ENCODE measurements at places on chromosomes 7 and 10.

- no peak for DNase-seq
These were observed 167.8 kb downstream of the PLXDC2 start for GRCh38 chr10:19983880-19984565.

GRCh38 chr7:112784603-112785002 lies 5.6 kb downstream of the TMEM168 start:
- DNase-seq = no peak

- no peak for DNase-seq
These were observed 87.1 kb downstream of the DYNC1I1 start for GRCh38 chr7:95859429-95859828.

DNA sequence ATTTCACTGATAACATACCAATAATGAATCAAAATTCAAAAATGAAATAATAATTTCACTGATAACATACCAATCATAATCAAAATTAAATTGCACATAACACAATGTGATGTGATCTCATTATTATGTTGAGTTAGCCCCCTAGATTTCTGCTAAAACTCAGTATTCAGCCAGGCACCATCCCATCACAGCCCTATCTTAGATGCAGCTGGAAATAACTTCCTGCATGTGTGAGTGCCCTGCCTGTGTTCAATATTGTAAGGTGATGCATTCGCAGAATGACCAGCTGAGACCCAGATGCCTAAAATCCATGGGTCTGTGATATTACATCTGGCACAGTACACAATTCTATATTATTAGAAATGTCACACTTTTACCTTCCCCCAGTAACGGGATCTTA lies 142.4 kb downstream of the CALCR start:
- no peak for DNase-seq

GRCh38 chr10:93913706-93914105 lies 19.9 kb downstream of the SLC35G1 start:
- no peak for DNase-seq

DNA sequence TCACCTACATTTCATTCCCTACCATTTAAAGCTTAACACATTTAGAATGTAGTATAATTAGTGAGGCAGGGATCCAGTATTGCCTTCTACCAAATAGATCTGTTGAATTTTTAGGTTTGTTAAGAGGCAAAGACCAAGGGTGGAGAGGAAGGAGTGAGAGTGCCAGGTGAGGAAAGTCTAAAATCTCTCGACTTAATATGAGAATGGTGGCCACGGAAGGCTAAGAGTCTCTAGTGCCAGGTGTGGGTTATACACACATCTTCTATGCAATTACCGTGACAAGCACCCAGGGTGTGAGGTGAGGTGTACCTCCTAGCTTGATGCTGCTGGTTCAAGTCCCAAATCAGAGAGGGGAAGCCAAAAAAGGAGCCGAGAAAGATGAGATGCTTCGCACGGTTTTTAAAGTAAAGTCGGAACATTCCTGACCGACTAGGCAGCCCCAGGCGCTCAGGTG lies 439 bp downstream of the IQUB start:
- peak; percentile 24 for DNase-seq

- peak; percentile 19 for DNase-seq
These were observed 42.6 kb downstream of the ZNF503 start for GRCh38 chr10:75358835-75359421.

DNA sequence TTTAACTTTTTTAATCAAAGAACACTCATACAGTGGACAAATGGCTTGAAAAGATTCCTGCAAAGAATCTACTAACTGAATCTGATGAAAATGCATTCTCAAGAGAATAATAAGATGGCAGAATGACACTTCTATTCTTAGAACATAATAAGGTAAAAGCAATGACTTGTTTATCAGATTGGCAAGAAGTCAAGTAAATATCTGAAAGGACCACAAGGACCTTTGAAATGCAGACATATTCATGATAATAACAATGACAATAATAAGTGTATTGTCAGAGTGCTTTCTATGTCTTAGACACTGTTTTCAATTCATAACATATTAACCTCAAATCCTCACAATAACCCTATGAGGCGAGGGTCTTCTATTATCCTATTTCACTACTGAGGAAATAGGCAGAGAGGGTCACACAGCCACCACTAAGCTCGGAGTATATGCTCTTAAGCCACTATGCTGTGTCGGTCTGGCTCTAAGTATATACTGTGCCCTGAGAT lies 10.6 kb downstream of the HACD1 start:
- no peak for DNase-seq

- DNase-seq = no peak
These were observed 406 bp downstream of the SYNPO2L start for GRCh38 chr10:73655257-73655989.

GRCh38 chr7:137328373-137329120 lies 15.0 kb downstream of the PTN start:
- DNase-seq = no peak

DNA sequence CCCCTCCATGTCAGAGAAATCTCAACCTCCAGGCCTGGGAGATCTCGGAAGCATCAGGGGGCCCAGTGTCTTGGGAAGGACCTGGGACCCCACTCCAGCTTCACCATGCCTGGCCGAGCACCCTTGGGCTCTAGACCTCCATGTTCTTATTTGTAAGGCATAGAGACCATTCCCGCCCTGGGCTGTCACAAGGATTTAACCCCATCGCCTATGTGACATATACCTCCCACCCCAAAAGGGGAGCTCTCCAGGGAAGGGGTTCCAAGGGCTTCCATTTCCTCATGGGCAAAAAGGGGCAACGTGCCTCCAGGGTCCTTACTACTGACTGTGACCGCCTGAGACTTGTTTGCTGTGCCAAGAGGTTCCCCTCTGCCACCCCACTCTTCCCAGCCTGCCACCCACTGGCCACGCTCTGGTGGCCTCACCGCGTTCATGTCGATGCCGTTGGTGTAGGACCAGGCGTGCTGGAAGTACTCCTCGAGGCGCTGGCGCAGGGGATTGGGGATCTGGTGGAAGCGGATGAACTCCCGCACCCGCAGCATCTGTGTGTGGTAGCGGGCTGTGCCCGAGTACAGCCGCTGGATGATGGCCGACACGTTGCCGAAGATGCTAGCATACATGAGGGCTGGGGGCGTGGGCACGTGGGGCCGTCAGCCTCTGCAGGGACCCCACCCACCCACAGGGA lies 27.5 kb downstream of the KCNH2 start:
- DNase-seq = no peak

DNA sequence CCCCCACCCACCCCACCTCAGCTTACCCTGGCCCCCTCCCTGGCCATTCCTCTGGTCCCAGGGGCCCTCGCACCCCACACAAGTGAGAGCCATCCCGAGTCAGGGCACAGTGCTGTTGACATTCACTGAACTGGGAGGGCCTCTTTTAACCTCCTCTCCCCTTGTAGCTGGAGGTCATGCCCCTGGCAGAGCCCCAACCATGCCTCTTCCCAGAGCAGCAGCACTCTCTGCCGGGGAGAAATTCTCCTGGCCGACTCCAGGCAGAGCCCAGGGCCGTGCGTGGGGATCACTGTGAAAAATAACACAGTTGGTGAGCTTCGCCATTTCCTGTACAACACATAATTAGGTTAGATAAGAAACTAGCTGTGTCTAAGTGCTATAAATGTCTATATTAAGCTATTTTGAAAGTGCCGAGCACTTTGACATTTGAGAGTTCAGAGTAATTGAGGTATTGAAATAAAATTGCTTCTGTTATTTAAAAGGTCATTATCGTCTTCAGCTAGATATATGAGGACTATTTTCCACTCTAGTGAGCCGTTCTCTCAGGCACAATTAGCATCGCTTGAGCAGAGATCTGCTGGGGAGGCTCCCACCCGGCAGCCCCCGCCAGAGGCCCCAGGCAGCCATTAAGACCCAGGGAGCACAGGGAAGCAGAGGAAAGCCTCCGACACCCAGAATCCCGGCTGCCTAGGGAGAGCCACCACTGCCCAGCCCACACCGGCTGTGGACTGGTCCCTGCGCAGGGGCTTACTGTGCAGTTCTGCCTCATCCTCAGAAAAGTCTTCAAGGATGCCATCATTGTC lies 62.4 kb upstream of the LRRC18 start:
- DNase-seq = no peak

GRCh38 chr7:75993689-75994387 lies 557 bp downstream of the TMEM120A start:
- DNase-seq = peak; percentile 59

DNA sequence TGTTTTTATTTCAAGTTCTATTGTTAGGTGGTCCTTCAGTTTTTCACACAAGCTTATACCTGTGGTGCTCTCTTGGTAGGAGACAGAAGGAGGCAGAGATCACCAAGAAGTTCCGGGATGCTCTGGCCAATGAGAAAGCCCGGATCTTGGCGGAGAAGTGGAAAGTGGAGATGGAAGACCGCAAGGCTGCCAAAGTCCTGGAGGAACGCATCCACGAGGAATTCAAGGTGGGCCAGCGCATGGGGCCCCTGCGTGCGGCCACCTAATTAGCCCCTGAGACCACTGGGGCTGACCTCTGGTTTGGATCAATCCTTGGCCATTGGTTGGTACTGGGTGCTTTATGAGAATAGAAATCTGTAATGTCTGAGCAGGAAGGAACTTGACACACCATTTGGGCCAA lies 33.6 kb downstream of the SH2D4B start:
- DNase-seq = no peak

DNA sequence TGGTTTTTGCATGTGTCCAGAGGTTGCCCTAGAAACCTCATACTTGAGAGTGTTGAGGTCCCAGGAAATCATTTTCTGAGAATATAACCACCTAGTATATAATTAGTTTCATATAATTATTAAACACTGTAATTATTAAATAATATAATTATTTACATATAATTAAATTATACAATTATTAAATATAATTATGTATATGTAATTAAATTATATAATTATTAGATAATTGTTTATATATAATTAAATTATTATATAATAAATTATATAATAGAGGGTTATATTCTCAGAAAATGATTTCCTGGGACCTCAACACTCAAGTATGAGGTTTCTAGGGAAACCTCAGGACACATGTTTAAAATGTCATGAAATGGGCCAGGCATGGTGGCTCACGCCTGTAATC lies 27.6 kb downstream of the SCRN1 start:
- no peak for DNase-seq

DNA sequence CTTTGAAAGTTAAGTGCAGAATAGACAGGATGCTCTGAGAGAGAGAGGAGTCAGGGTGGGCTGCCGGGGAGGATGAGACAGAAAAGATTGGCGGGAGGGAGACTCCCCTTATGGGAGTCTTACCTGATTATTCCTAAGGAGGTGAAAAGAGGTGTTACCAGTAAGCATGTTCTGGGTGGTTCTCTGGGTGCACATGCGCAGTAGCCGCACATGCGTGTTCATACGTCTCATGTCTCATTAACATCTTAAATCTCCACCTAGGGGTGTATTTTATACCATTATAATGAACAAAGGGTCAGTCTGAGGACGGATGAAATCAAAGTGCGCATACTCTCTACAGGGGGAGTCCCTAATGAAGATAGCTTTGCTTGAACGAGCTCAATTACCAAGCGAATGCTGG lies 592.9 kb upstream of the C7orf33 start:
- DNase-seq = no peak

GRCh38 chr7:117648203-117648866 lies 168.5 kb downstream of the CFTR start:
- DNase-seq = no peak

DNA sequence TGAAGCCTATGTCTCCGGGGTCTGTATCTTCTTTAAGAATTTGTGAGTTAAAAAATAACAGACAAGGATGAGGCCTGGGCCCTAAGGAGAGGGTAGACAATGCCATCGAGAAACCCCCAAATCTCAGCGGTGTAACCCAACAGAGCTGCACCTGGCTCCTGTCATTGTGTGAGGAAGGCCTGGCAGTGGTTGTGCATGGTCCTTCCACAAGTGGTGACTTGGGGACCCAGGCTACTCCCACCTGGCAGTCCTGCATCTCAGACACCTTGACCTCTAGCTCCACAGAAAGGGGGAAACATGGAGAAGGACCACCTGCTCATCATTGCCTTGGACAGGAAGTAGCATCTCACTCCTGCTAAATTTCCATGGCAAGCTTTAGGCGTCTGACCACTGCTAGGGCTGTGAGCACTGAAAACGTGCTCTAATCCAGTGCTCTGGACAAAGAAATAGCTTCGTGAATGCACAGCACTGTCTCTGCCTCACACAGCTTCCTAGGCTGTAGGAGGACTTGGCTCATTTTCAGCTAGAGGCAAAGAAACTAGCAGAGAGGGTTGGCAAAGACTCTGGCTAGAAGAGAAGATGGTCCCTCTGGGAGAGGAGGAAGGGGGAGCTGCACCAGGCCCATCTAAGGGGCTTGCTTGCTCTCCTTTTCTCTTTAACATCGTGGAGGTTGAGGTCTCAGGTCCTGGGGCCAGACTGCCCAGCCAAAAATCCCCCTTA lies 273.9 kb upstream of the ZMIZ1 start:
- DNase-seq = no peak

- DNase-seq = no peak
These were observed 623 bp upstream of the CEP41 start for GRCh38 chr7:130441408-130441869.

GRCh38 chr7:55016061-55016745 lies 2.6 kb upstream of the EGFR start:
- no peak for DNase-seq

- no peak for DNase-seq
These were observed 13.8 kb upstream of the ZCCHC24 start for GRCh38 chr10:79459243-79459642.

DNA sequence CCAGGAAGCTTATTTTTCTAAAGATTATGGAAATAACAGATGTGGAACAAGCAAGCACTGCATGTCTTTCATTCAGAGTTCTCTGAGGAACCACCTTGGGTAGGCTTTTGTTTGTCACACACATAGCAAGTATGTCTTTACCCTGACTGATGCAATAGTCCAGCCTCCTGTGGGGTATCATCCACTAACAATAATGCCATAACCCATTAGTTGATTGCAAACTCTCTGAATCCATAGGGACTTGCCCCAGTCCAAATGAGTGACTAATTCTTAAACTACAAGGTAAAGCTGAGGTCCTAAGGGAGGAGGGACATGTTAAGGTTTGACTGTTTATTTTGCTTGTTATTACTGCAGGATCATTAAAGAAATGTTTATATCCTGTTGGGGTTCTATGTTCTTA lies 151.4 kb upstream of the PRPS1L1 start:
- DNase-seq = peak; percentile 50

- DNase-seq = no peak
These were observed 56.5 kb downstream of the RNLS start for GRCh38 chr10:88526501-88527105.

GRCh38 chr7:135736586-135737305 lies 8.8 kb upstream of the SLC13A4 start:
- DNase-seq = no peak

- DNase-seq = no peak
These were observed 486.8 kb upstream of the ANKRD30A start for GRCh38 chr10:36638462-36639155.

Measured in OCI-M1 (cell line).